ENCODE measurements at places on chromosomes 12 and 14.

- no peak for DNase-seq
Measured at GRCh38 chr14:69858801-69859200, 20.4 kb upstream of the SMOC1 start.

DNA sequence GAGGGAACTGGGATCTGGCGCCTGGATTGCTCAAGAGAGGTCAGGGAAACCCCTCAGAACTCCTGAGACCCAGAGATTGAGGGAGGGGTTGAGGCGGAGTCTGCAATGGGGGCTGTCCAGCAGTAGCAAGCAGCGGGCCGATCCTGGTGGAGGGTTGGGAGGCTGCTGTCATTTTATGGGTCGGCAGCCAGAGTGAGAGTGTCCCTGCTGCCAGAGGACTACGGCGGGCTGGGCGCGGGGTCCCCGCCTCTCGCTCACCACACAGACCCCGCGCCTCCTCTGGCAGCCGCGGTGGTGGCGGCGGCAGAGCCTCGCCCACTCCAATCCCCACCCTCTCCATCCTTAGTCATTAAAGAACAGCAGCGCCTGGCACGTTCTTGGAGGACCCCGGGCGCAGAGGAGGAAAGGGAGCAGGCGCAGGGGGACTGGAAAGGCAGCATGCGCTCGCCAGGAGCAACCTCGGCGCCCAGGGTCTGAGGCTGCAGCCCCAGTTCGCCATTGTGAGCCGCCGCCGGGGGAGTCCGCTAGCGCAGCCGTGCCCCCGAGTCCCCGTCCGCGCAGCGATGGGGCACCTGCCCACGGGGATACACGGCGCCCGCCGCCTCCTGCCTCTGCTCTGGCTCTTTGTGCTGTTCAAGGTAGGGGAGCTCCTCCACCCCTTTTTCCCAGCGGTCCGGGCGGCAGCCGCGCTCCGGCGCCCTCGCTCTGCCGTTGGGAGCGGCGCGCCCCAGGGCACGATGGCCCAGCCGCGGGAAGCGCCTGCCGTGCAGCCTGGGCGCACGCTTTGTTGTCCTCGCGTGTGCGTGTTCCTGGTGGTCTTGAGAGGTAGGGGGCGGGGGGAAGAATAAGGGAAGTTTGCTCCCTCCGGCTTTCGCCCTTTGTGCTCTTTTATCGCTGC is at the start of gene PTPRO:
Gene PTPRO, plus strand, starts transcription at position 345 of the 898 bp plus-strand sequence.
- no peak for DNase-seq

- no peak for DNase-seq
Measured at GRCh38 chr12:88448337-88448915, 131.8 kb downstream of the KITLG start.

DNA sequence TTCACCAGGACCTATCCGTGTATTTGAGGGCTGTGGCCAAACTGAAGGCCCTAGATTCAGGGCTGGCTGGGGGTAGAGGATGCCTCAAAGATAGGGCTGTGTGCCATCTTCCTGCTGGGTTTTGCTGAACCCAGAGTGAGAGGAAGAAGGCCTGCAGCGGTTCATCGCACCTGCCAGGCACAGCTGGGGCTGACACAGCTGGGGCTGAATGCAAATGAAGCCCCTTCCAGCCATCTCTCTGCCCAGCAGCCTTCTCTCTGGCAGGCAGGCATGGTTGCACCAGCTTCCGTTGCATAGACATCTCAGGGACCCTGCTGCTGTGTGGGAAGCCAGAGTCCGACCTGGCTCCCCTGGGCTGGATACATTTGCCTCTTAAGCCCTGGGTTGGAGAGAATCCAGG is 152.4 kb downstream of the TSPAN9 start:
- DNase-seq = no peak

GRCh38 chr14:68589447-68590200 is 203.2 kb downstream of the ZFP36L1 start:
- peak; percentile 85 for DNase-seq

- no peak for DNase-seq
Measured at GRCh38 chr12:94254270-94254669, 105.9 kb downstream of the PLXNC1 start.

DNA sequence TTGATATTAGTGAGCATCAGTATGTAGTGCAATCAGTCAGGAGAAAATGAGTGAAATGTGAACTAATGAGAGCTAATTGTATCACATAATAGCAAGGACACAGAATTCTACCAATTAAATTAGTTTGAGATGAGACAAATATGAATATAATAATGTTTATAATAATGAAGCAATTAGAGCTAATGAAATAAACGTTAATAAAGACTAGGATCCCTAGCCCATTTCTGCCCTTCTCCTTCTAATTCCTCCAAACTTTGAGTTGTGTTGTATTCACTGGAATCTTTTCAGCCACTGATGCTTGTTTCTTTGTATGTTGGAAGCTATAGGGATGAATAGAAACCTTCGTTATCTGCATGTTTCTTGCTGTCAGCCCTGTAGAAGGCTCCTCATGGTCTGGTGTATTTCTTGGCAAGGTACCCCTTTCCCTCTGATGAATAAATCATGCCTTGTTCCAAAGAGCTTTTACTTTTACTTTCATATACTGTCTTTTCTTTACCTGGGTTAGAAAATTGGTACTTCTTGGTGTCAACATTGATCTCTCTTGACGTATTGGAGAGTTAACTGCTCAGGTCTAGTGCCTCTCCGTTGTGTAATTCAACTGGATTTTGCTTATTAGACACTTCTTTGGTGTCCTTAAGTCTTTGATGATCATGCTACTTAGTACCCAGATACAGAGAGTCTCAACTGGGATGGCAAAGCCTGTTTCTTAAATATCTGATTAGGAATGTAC is 154.8 kb downstream of the PTCSC3 start:
- DNase-seq = no peak

GRCh38 chr14:64857979-64858744 is 21.5 kb downstream of the SPTB start:
- no peak for DNase-seq

DNA sequence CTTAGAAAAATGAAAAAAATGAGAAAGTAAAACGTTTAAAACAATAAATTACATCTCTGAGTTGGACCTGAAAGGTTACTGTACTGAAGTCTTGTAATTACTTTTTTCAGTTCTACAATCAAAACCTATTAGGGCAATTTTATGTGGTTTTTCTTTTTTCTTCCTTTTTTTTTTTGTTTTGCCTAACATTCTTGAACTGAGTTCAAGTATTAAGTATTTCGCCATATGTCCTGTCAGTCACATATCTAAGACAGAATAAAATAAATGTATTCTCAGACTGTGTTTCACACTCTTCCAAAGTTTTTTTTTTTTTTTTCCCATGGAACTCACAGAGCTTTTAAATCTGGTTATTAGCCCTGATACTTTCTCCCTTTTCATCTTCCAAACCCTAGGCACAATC is 172.0 kb downstream of the BCAT1 start:
- DNase-seq = no peak

- DNase-seq = no peak
Measured at GRCh38 chr12:93022603-93023340, 93.7 kb upstream of the EEA1 start.

All from GM04503 (cell line).